ENCODE measurements at places on chromosomes 6 and 20. TPM values are rescaled to one million over a fixed set of nuclear protein-coding genes. Genes with fewer than 3 reads are reported as not detected.

DNA sequence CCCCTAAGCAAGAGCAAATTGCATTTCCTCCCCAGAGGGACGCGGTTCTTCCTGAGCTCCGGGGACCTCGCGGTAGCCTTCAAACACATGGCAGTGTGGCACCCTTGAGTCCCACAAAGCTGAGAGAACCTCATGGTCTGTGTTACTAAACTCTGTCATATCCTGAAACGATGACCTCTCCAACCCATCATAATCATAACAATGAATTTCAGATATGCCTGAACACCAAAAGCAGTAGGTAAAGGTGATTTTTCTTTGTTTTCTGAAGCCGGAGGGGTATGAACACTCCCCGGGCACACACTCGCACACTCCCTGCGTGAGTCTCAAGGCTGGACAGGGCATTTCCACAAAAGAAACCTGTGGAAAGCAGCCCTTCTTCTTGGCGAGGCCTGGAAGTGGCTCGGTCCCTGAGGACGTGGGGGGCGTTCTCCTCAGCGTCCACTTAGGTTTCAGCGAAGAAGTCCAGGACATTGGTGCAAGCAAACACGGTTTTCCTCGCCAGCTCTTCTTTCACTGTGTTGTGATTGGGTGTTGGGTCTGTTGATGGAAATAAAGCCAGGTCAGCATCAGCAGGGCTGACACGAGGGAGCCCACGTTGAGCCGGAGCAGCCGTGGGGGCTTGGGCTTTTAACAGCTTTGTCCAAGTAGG is 183.4 kb downstream of the ERMARD start:
- DNase-seq: no peak

DNA sequence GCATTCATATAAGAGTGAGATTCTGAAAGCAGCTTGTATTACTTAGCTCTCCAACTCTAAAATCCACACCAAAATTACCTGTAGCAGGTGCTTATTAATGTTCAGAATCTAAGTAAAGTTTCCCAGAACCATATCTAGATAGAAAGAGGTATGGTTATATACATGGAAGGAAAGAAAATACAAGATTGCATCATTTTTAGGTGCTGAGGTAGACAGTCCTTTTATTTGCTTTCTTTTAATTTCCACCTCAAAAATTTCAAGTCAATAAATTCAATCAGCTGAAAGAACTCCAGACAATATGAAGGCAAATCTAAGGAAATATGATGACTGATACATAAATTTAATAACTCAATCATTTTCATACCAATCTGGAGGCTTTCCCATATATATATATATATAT is 521.9 kb downstream of the PKHD1 start:
- no peak for DNase-seq

EFCAB8 gene
- not detected for total RNA-seq

CRYBG1 gene
- 6.9 TPM for total RNA-seq

GRCh38 chr6:36593569-36594028 is 563 bp upstream of the SRSF3 start:
- DNase-seq: peak; percentile 46

BTNL2 gene
- not detected for total RNA-seq

GRCh38 chr6:52360601-52361413 is 1.1 kb upstream of the PAQR8 start:
- DNase-seq: no peak

- no peak for DNase-seq
These were observed 36.7 kb upstream of the PTPRK start for GRCh38 chr6:128557081-128557480.

BPIFA1 gene
- not detected for total RNA-seq

DNA sequence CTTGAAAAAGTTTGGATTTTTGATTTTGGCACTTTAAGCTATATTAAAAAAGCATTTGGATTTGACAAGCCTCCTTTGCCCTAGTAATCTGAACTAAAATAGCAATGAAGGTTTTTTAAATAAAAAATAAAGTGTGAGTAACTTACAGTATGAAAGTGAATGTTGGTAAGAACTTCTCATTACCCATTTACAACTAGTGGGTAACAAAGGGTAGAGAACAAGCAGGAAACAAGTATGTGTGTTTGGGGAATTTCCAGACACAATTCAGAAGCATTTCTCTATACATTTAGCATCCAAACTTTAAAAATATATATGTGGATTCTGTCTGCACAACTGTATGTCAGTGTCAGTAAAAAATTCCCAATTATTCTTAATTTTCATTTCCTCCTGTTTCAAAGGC is 2.9 kb downstream of the TMEM30A start:
- no peak for DNase-seq

RBM38 gene
- 1.2 TPM for total RNA-seq

TNFRSF6B gene
- not detected for total RNA-seq

GRCh38 chr6:95548188-95548786 is 29.0 kb upstream of the MANEA start:
- DNase-seq: no peak

OSTM1 gene
- 53.8 TPM for total RNA-seq

DNA sequence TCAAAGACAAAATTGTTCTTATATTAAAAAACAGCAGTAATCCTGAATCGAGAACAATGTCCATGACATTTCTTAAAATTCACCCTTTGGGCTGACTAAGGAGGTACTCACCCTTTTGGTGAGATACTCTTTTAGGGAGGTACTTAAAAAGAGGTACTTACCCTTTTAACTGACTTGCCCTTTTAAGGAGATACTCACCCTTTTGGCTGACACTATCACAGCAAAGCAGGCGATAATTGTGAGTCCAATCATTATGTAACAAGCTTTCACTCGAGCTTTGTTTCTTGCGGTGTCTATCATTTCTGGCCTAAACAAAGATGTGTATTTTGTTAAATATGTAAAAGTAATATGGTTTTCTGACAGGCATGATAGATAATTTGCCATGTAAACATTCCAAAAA is 3.7 kb downstream of the FAM162B start:
- no peak for DNase-seq

GRCh38 chr6:36430351-36430750 is 12.3 kb downstream of the PXT1 start:
- no peak for DNase-seq

DNA sequence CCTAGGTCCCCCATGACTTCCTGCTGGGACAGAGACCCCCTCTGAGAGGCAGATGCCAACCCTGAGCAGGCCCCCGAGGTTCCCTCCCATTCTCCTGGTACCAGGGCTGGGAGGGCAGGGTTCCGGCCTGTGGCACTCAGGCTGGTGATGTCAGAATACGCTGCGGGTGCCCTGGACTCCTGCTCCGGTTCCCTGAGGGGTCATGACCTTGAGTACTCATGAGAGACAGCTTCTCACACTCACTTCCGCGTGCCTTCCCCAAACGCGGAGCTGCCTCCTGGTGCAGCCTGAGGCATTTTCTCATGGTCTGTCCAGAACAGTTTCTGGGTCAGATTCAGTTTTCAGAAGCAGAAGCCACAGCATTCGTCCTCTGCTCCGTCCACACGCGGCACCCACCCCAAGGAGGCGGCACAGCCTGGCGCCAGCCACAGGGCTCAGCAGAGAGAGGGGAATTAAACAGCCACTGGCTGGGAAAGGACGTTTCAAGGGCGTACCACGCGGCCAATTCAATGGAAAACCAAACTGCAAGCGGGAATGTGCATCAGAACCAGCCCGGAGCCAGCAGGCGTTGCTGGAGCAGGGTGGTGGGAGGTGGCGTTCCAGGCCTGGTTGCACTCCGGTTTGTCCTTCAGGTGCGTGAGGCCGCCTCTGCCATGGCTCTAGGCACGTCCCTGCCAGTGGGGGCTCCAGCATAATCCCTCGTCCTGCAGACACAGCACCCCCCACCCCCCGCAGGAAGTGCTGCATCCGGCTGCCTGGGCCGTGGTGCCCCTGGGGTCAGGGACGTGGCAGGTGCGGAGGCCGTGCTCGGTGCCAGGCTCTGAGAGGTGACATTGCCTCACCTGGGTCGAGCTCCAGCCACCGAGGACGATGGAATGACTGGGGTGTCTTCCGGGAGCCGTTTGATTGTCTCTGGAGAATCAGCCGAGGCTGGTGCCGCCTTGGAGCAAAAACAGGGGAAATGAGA is 58.3 kb upstream of the BHLHE23 start:
- DNase-seq: no peak

DNA sequence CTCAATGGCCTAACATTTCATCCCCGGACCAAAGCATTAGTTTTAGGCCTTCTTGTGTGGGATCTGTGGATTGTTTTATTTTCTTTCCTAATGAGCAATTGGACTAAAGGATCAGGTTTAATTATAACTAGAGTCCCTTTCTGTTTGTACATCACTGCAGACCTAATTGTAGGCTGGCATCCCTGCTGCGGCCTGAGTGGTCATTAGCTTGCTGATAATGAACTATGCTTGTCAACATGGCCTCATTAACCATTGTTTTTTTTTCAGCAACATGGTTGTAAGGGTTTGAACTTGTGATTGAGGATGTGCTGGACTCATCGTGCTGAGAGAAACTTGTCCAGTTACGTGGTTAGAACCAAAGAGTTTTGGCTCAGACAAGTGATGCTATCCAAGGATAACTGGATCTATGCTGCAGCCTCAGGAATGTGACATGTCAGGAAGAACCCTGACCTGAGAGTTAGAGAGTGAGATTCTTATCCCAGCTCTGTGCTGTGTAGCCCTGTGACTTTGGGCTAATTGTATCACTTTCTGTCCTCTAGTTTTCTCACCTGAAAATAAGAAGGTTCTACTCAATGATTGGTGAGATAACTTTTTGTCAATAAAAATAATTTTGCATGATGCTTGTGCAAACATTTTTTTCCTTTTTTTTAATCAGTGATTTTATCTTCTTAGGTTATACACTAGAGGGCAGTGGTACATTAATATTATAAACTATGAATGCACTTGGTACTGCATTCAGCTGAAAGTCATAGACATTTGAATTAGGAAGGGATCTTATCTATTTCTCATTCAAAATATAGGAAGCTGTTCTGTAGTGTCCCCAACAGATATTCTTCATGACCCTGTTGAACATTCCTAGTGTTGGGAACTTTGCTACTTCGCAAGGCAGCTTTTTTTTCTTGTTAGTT is 140.9 kb downstream of the RNF144B start:
- no peak for DNase-seq

- no peak for DNase-seq
These were observed 58.3 kb downstream of the TENT5A start for GRCh38 chr6:81694207-81694606.

All from uterus (tissue), 4 donors.